ENCODE measurements at places on chromosomes 2 and 18. TPM values are rescaled to one million over a fixed set of nuclear protein-coding genes. Genes with fewer than 3 reads are reported as not detected.

The ZNF396 gene
- 1.5 TPM for polyA plus RNA-seq

The PHLPP1 gene
- 0.83 TPM for polyA plus RNA-seq

The OR6B2 gene
- not detected for polyA plus RNA-seq

The LRRTM4 gene
- polyA plus RNA-seq = not detected

The CROCC2 gene
- not detected for polyA plus RNA-seq

The SLC4A3 gene
- polyA plus RNA-seq = not detected

Measured in IgD-negative memory B cell (primary cell).